ENCODE measurements at places on chromosomes 2 and 18.

DNA sequence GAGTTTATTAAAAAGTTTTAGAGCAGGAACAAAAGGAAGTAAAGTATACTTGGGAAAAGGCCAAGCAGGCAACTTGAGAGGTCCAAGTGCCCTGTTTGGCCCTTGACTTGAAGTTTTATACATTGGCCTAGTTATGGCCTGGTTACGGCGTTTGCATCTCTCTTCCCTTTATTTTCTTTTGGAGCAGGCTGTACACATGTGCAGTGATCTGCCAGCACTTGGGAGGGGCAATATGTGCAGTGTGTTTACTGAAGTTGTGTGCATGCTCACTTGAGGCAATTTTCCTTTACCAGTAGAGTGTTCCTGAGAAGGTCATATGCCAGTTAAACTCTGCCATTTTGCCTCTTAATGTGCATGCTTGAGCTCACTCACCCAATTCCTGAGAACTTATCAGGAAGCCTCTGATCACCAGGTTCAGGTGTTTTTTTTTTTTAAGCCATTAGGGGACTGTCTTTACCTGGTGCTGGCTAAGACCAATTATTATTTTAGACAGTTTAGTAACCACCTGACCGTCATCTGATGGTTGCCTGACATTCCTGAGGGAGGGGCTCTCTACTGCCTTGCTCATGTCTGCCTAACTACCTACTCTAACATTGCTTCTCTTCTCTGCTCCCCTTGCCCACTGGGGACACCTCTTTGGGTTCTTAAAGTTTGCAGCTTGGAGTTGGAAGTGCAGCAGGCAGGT is 48.0 kb downstream of the SCN2A start:
- no peak for DNase-seq

GRCh38 chr2:74880054-74880728 is 46.3 kb downstream of the HK2 start:
- no peak for DNase-seq

DNA sequence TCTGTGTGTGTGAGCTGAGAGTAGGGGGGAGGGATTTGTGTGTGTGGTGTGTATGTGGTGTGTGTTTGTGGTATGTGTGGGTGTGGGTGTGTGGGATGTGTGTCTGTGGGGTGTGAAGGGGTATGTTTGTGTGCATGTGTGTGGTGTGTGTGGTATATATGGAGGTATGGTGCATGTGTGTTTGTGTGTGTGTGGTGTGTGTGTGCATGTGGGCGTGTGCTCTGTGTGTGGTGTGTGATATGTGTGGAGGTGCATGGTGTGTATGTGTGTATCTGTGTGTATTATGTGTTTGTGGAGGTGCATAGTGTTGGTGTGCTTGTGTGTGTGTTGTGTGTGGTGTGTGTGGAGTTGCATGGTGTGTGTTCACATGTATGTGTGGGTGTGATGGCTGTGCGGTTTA is 106.0 kb downstream of the CMPK2 start:
- no peak for DNase-seq

DNA sequence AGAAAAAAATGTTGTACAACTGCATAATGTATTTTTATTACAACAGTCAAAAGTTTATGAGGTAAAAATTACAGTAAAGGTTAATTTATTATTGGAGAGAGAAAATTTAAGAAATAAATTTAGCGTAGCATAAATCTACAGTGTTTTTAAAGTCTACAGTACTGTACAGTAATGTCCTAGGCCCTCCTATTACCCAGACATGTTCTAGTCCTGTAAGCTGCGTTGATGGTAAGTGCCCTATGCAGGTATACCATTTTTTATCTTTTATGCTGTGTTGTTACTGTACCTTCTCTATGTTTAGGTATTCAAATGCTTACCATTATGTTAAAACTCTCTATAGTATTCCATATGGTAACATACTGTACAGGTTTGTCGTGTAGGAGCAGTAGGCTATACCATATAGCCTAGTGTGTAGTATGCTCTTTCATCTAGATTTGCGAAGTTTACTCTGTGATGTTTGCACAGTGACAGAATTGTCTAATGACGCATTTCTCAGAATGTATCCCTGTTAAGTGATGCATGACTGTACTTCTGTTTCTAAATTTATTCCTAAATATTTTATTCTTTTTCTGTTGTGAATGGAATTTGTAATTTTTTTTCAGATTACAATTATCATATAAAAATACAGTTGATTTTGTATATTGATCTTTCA is 24.5 kb downstream of the ABI2 start:
- no peak for DNase-seq

- no peak for DNase-seq
Observed at GRCh38 chr2:58503918-58504317, 262.8 kb upstream of the FANCL start.

DNA sequence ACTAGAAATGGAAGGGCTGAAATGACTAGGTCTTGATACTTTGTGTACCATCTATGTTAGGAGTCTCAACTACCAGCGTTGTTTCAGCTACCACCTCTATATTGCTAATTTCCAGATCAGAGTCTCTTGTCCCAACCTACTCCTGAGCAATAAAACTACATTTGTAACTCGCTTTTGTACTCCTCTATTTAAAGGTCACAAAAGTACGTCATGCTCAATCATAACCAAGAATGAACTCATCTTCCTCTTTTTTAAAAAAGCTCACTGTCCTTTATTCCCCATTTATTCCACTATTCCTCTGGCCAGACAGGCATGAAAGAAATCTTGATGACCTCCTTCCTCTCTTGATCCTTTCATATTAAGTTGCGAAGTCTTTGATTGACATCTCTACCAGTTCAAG is 11.2 kb upstream of the MATN3 start:
- DNase-seq = no peak

All from NCI-H1694 treated with DMSO at 0.1 percent for 48 hours (cell line).